ENCODE measurements at places on chromosomes 7 and 10.
A peak's percentile ranks its signal among the peaks of the same experiment; 100 is the strongest.

DNA sequence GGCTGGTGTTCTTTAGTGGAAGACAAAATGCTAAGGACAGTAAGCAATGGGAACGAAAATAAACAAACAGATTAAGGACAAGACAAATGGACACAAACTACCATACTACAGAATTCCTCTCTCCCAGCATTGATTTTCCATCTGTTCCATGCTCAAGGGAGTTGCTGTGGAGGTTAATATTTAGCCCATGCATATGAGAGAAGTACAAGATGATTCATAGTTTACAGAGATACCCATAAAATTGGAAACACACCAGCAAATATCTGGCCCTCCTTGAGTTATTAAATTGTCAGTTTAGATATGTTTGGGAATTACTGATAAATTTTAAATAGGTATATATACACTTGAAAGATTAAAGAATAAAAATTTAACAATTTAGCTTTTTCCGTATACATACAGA lies 69.8 kb downstream of the GLI3 start:
- DNase-seq = no peak

GRCh38 chr7:66236713-66237303 lies 31.7 kb downstream of the TPST1 start:
- DNase-seq = no peak

DNA sequence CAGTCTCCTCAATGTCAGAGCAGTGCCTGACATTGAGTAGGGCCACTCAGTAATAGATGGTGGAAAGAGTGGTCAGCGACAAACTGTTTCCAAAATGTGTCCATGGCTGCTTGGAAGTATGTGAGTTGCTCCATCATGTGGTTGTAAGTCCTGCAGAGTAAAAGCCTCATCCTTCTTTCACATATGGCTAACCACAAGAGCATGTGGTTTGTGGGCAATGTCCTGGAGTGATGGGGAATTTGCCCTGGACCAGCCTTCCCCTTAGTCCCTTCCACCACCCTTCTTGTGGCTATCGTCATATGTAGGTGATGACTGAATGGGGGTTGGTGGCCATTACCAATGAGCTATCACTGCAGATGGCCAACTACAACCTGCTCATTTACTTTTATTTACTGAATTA lies 33.0 kb upstream of the PLXNA4 start:
- DNase-seq = no peak

GRCh38 chr7:4235596-4235995 lies 446.5 kb upstream of the FOXK1 start:
- no peak for DNase-seq

DNA sequence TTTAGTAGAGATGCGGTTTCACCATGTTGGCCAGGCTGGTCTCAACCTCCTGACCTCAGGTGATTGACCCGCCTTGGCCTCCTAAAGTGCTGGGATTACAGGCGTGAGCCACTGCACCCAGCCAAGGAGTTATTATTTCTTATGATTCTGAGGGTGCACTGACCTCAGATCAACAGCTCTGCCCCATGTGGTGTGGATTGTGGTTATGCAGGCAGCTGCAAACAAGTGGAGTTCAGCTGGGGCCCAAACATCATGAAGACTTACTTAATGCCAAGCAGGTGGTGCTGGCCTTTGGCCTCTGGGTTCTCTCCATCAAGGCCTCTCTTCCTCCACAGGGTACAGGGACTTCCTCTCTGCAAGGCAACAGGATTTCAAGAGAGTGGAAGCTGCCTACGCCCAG lies 45.1 kb upstream of the OPTN start:
- DNase-seq = no peak

GRCh38 chr7:166338-167060 lies 25.9 kb upstream of the FAM20C start:
- no peak for DNase-seq

DNA sequence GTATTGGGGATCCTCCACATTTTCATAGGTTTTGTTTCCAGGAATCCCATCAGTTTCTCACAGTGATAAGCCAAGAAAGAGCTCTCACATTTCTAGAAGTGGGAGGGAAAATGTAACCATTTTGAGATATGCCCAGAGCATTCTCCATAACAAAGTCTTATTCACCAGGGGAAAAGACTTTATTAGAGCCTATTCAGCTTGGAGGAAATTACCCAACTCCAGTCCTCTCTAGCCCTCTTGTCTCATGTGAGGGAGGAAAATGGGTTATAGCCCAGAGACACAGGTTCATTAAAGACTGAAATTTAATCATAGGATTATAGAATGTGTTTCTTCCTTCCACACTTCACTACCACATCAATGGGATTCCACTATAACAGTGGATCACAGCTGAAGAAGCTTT lies 61.6 kb upstream of the DYNC1I1 start:
- no peak for DNase-seq

- no peak for DNase-seq
These were observed 83.7 kb downstream of the RBM33 start for GRCh38 chr7:155728116-155728515.

DNA sequence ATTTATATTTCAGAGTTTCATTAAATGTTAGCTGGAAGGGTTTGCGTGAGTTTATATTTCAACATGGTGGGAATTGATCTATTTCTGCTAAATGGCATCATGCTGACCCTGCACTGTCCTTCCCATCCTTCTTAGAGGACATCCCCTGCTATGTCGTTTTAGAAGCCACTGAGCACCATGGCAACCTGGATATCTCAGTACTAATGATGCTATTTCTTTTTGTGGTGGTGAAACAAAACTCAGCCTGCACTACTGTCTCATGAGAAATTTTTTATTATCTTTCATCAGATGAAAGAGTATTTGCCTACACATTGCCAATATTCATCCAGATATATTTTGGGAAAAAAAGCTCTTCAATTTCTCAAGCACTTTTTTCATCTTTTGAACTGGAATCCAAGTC lies 12.1 kb downstream of the EPDR1 start:
- DNase-seq = no peak

- DNase-seq = peak; percentile 75
These were observed 27.6 kb upstream of the RNF32 start for GRCh38 chr7:156612930-156613329.

DNA sequence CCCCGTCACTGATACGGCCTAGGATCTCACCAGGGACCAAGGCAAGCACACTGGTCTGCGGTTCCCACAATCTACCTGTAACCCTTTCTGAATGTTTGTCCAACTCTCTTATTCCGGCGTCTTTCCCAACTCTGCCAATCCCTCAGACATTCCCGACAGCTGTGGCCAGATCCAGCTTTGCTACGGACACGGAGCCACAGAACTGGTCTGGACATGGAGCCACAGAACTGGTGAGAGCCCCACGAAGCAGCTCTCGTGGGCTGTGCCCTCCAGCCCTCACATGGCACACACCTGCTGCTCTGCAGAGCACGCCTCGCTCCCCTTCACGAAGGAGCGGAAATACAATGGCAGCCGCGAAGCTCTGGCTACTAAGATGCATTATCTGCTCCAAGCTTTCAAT lies 376.8 kb downstream of the DNAJB6 start:
- no peak for DNase-seq

GRCh38 chr7:23072922-23073321 lies 32.7 kb upstream of the KLHL7 start:
- DNase-seq = no peak

DNA sequence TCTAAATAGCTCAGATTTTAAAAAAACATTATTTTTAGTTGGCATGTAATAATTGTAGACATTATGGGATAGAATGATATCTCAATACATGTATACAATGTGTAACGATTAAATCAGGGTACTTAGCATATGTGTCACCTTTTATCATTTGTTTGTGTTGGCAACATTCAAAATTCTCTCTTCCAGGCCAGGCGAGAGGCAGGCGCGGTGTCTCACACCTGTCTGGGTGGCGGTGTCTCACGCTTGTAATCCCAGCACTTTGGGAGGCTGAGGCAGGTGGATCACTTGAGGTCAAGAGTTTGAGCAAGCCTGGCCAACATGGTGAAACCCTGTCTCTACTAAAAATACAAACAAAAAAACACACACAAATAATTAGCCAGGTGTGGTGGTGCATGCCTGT lies 151.7 kb downstream of the RTKN2 start:
- DNase-seq = no peak

- DNase-seq = no peak
These were observed 1.2 kb upstream of the ZNF777 start for GRCh38 chr7:149462101-149462520.

GRCh38 chr10:133324857-133325260 lies 11.8 kb downstream of the CALY start:
- DNase-seq = no peak

DNA sequence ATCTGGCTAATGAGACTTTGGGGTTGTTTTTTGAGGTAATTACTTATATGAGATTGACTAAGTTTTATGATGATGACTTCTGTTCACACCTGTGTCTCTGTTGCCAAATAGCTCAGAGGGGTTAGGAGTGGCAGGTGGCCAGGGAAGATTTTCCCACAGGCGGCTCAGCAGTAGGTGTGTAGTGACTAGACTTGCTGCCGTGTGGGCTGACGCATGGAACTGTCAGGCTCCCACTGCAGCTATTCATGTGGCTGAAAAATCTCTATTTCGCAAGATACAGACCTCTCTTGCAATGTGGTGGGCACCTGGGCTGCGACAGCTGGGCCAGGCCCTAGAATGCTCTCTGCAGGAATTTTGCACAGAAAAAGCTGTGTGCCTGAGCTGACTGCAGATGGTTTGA lies 1.4 kb downstream of the CPA4 start:
- DNase-seq = no peak

GRCh38 chr10:2256241-2256640 lies 518.9 kb upstream of the ADARB2 start:
- DNase-seq = no peak

- DNase-seq = no peak
These were observed 108.4 kb upstream of the ZMIZ1 start for GRCh38 chr10:78960316-78960800.

DNA sequence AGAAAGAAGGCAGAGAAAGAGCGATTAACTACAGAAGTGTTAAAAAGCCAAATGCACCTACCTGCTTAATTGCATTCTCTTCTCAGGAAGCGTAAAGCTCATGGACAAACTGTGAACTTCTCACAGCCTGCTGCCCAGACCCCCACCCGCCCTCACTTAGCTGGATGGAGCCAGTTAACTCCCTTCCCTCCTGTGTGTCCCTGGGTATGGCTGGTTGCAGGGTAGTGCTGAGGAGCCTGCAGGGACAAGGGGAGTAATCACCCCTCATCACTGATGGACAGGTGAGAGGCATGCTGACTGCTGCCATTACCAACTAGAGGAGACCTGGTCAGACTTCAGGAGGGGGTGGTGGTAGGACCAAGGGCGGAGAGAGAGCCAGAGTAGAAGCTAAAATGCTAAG lies 37.5 kb downstream of the ENO4 start:
- no peak for DNase-seq

- DNase-seq = no peak
These were observed 194.5 kb downstream of the EBF3 start for GRCh38 chr10:129769381-129770116.

DNA sequence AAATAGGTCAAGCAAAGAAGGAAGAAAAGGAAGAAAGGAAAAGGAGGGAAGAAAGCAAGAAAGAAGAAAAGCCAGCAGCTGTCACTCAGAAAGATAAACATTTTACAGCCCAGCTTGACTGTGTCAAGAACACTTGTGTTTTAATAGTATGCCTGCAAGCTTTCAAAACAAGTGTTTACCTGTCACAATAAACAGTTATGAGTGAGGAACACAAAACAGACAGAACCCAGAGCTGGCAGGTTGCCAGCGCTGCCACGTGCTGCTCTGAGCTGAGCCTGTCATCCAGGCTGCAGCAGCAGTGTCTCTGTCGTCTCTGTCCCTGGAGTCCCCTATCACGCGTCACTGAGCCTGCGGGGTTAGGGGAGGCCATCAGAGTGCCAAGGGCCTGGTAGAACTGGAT lies 827.6 kb upstream of the AUTS2 start:
- DNase-seq = no peak

DNA sequence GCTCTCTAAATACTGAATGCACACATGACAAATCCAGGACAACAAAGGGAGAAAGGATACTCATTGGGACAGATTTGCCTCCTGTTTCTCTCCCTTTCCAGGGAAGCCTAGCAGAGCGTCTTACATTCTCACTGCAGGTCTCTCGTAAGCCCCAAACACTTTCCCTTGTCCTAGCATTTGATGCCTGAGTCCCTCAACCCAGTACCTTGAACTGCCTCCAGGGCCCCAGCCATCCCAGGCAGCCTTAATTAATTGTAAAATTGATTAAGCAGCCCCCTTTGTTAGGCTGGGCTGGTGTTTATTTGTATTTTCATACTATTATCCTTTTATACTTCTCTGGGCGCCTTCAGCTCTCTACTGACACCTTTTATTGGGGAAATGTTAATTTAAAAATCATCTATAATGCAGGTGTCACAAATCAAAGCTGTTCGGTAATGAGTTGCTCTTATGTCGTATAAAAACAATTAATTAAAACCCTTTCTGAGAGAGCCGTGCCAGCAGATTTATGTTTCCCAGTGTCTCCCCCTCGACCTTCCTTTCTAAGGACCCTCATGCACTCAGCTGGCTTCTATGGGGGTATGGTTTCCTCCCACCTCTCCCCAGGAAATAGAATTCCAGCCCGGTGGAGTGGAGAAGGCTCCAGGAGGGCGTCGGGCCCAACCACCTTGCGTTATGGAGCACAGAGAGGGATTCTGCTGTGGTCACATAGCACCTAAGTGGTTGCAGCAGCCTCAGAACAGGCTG lies 243.8 kb downstream of the RPS24 start:
- DNase-seq = no peak

DNA sequence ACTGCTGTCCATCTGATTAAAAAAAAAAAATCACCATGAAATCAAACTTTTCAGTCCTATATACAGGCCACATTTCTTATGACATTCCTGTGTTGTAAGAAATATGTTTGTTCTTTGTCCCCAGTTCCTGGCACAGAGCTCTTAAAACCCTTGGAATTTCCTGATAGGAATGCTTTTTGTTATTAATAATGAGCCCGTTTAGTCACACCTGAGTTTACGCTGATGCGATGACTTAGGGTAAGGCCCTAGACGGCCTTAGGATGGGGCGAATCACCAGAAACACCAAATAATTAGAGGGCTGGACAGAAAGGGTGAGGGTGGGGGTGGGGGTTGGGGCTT lies 17.5 kb downstream of the TSPAN15 start:
- DNase-seq = no peak

GRCh38 chr10:65816536-65816935 lies 1109.3 kb upstream of the LRRTM3 start:
- no peak for DNase-seq

DNA sequence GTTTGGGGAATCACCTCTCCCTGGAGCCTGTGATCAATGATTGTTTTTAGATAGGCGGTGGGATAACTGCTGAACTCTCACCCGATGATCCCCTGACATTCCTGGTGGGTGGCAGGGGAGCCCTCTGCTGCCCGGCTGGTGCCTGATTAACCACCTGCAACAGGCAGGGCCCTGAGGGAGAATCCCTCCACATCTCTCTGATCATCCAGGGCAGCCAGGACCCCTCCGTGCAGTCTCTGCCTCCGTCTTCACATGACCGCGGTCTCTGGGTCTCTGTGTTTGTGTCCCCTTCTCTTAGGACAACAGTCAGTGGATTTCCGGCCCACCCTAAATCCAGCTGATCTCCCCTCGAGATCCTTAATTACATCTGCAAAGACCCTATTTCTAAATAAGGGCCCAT lies 17.4 kb downstream of the CALML5 start:
- no peak for DNase-seq

DNA sequence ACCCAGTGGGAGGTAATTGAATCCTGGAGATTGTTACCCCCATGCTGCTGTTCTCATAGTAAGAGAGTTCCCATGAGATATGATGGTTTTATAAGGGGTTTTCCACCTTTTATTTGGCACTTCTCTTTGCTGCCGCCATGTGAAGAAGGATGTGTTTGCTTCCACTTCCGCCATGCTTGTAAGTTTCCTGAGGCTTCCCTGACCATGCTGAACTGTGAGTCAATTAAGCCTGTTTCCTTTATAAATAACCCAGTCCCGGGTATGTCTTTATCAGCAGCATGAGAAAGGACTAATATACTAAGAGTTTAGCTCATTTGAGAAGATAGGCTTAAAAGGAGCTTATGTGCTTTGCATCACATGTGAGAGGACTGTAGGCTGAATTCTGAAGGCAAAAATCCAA lies 29.3 kb downstream of the TMEM248 start:
- no peak for DNase-seq
